ENCODE measurements at places on chromosomes 5 and 9.

DNA sequence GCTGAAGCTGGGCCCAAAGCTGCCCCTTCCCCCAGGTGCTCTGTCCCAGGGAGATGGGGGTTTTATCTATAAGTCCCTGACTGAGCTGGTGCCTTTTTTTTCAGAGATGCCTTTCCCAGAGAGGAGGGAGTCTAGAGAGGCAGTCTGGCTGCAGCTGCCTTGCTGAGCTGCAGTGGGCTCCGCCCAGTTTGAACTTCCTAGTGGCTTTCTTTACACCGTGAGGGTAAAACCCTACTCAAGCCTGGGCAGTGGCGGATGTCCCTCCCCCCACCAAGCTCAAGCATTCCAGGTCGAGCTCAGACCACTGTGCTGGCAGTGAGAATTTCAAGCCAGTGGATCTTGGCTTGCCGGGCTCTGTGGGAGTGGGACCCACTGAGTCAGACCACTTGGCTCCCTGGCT is 41.3 kb downstream of the CAVIN4 start:
- no peak for DNase-seq

DNA sequence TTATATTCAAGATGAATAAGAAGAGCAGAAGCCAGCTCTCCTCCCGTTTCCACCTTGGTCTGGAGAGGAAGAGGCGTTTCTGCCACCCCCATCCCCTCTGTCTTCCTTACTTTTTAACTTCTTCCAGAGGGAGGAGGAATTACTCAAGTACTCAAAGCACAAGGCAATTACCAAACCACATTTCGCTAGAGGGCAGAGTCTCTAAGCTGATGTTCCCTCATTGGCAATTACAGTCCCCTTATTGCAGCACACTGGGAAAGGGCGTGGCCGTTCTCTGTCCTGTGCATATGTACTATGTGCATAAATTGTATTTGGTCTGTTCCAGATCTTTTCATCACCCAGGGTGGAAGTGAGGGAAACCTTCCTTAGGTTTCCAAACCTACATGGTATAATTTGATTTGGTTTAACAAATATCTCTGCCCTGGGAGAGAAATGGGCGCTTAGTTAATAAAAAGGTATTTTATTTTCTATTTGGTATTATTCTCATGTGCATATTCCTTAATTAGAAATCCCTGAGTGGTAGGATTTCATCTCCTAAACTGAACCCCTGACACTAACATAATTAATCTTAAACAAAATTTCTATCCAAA is 29.8 kb upstream of the ALDOB start:
- no peak for DNase-seq

GRCh38 chr5:147780924-147781573 is 1.5 kb downstream of the JAKMIP2 start:
- no peak for DNase-seq

DNA sequence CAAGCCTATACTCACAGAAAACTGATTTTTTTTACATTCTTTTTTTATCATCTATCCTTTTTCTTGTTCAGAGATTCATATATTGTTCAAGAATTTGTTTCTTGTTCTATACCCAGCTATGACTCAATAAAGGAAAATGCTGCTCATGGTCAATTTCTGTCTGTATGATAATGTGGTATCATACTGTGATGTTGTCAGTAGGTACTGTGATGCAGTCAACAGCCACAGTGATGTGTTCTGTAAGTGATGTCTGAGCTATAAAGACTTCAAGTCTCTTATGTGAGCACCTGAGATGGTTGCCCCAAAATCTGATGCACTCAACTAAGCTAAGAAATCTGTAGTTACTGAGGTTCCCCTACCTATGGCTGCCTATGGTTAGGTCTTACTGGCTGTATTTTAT is 294.2 kb upstream of the GRIN3A start:
- DNase-seq: no peak

DNA sequence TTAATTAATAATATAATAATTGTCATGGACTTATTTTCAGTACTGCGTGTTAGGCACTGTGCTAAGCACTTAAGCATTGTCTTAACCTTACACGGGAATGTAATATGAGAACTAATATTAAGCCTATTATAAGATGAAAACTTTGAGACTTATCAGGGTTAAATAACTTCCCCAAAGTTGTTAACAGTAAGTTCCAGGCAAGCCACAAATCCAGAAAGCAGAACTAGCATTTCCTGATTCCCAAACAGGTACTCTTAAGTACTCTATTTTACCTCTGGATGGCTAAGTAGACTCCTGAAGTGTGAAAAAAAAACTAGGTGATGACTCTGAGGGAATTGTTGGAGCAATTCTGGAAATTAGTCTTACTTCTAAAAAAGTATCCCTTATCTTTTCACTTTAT is 23.8 kb downstream of the GABRG2 start:
- DNase-seq: no peak

DNA sequence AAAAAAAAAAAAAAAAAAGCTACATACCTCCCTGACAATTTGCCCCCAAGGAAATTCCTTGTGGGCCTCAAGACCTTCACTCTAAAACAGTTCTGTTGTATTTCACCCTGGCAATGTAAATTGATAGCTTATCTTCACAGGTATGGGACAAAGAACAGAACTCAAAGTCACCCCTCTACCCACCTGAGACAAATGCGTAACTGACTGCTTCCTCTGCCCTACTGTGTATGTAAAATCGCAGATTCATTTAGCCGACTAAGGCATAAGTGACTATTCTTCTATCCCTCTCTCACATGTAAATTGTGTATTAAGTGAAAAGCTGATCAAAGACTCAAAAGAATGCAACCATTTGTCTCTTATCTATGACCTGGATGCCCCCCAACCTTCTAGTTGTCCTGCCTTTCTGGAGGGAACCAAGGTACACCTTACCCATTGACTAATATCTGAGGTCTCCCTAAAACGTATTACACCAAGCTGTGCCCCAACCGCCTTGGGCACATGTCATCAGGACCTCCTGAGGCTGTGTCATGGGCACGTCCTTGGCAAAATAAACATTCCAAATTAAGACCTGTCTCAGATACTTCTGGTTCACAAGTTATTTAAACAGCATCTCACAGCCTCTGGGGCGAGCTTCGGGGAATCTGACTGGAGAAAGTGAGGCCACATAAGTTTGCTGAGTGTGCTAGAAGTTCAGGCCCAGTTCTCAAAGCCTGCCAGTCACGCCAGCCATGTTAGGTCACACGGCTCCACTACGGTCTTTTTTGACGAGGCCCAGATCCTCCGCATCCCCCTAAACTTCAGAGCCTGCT is 954 bp downstream of the TBCA start:
- DNase-seq: no peak

- no peak for DNase-seq
These were observed 59.6 kb upstream of the LIFR start for GRCh38 chr5:38615981-38616451.

- DNase-seq: no peak
These were observed 810.4 kb upstream of the GRAMD2B start for GRCh38 chr5:125612776-125613175.

GRCh38 chr9:18673179-18673578 is 199.2 kb downstream of the ADAMTSL1 start:
- no peak for DNase-seq

DNA sequence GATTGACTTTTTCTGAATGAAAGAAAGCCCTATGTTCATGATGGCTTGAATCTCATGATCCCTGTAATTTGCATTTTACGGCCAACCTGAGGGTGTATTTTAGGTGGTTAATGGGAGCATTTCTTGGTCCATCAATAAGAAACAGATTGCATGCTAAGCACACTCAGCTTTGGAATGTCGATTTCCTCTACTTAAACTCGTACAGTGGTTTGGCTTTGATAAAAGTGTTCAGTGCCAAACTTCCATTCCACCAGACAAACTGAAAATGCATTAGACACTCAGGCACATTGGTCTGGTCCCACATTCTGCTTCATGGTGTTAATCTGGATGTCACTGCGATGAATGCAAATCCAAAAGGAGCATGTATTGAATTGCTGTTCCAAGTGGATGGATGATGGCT is 77.0 kb downstream of the VCAN start:
- no peak for DNase-seq

DNA sequence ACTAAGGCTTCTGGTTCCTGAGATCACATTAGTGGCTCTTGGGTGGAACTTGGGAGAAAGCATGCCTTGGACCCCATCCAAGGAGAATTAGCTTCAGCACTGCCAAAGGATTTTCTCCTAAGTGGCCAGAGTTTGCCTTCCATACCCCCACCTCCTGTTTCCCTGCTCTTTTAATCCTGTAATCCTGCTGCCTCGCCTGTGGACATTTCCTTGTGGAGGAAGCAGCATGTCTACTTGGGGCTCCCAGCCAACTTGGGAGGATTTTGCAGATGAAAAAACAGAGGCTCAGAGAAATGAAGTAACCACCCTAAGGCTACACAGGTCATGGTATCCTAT is 1.6 kb downstream of the ARSI start:
- DNase-seq: no peak

- DNase-seq: no peak
These were observed 8.6 kb downstream of the PCA3 start for GRCh38 chr9:76772686-76773445.

DNA sequence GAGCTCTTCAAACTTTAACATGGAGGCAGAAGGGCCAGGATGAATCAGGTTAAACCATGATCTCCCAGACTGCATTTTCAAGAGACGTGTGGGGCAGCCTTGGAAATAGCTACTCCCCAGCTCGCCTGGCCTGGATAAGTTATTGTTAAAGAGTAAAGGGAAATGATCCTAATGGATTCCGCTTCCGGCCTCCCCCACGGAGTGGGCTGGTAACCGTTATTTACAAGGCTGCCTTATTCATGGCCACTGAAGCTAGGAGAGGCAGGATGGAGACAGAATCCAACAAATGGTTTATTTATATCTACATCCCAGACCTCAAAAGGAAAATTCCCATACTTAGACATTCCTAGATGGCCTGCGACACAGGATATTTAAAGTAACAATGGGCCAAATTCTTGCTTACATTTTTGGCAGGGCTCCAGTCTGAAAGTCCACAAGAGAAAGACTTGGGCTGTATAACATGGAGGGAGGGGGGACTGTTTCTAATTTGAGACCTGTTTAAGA is 27.9 kb downstream of the SPRY4 start:
- no peak for DNase-seq

GRCh38 chr9:93301291-93301811 is 117.4 kb downstream of the WNK2 start:
- DNase-seq: no peak

DNA sequence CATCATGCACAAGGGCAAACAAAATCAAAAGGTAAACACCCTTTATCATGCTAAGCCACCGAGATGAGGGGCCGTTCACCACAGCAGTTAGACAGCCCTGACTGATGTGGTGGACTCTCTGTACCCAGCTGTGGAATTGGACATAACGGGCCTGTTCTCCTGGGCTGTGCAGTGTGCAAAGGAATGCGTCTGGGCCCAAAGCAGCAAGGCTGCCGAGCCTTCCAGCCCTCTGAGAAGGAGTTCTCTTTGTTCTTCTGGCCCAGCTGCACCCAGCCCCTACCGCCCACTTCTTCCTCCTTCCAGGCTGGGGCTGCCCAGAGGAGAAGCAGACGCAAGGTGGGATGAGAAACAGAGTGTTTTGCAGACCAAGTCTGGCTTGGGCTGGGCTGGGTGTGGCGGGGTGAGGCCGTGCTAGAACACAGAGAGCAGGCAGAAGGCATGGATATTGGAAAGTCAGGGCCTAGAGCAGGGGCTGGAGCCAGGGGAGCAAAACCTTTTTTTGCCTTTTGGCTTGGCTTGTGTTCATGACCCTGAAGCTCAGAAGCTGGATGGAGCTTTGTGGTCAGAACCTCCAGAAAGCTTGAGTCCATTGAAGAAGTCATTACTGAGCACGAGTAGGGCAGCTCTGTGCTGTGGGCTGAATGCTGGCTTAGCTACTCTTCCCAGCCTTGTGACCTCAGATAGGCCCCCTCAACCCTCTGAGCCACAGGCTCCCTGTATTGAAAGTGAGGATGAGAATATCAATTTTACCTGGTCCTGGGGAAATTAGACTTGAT is 49.8 kb upstream of the SH3PXD2B start:
- no peak for DNase-seq

- no peak for DNase-seq
These were observed 29.6 kb downstream of the NOTCH1 start for GRCh38 chr9:136516191-136516654.

GRCh38 chr5:1009359-1010180 is 968 bp downstream of the NKD2 start:
- DNase-seq: no peak

DNA sequence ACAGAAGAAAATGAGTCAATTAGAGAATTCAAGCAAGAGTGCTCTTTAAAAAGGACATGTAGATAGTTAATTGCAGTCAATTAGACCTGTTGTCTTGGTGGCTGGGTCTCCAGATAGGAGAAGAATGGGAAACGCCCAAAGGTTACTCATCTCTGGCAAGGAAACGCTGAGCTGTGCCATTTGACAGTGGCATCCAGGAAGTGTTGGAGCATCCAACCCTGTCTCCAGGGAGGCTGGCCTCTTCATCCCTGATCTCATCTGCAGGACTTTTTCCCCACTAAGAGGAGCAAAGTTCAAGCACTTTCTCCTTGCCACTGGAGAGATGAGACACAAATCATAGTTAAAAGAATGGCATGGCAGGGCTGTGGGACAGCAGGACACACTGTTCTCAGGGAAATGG is 111.7 kb upstream of the MSX2 start:
- DNase-seq: no peak

GRCh38 chr5:68544648-68545552 is 329.3 kb downstream of the PIK3R1 start:
- DNase-seq: no peak

DNA sequence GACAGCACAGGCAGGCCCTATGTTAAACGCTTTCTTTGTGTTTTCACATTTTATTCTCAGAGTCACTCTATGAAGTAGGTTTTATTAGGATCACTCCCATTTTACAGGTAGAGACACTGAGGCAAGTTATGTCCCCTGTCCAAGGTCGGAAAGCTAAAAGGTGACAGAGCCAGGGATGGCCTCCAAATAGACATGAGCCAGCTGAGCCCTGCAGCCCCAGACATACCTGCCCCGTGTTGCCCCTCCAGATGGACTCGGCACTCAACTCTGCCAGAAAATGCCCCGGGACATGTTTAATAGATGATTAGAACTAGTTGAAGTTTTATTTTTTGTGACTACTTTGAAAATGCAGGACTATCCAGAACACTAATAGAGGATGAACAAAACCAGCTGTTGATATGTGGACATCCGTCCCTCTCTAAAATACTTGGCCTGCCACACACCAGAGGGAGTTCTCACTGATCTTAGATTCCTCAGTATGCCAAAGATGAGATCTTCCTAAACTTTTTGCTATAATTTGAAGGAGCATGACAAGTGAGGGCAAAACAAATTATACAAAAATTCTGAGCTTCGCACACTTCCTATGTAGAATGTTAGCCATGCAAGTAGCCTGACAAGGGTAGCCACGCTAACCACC is 258.6 kb upstream of the ADAMTS16 start:
- DNase-seq: no peak

GRCh38 chr5:68433526-68433922 is 218.0 kb downstream of the PIK3R1 start:
- no peak for DNase-seq

- no peak for DNase-seq
These were observed 47.0 kb downstream of the TJP2 start for GRCh38 chr9:69221036-69221435.

DNA sequence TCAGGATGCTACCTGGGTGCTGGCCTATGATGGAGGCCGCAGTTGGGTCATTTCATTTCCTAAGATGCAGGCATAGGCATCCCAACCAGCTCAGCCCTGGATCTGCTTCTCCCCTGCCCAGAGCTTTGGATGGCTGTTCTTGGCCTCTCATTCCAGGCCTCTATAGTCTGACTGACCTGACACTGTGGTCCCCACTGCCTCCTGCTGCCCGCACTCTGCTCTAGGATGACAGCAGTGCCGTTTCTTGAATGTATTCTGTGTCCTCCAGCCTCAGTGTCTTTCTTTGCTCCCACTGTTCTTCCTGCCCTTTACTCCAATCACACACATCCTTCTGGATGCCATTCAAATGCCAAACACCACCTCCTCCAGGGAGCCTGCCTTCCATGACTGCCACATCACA is 235.7 kb downstream of the HSPA4 start:
- DNase-seq: no peak
